ENCODE measurements at places on chromosomes 12 and 14. TPM values are rescaled to one million over a fixed set of nuclear protein-coding genes. Genes with fewer than 3 reads are reported as not detected.

- H3K4me1 ChIP-seq = peaks cover 5% of the 10 kb centered on the region
- no peak for DNase-seq
- no peak overlapping the region for H3K4me3 ChIP-seq
- no peak overlapping the region for H3K27ac ChIP-seq
- H3K27me3 ChIP-seq = no peaks in the 10 kb centered on the region
- H3K36me3 ChIP-seq = peaks cover 27% of the 10 kb centered on the region
These were observed 15.3 kb downstream of the AREL1 start for GRCh38 chr14:74697543-74697942.

GRCh38 chr12:113231235-113232088 is 10.2 kb downstream of the TPCN1 start:
- no peak overlapping the region for H3K4me3 ChIP-seq
- H3K27me3 ChIP-seq = no peaks in the 10 kb centered on the region
- no peak for DNase-seq

- DNase-seq = peak; percentile 80
- peaks cover 62% of the 10 kb centered on the region for H3K4me1 ChIP-seq
- H3K27ac ChIP-seq = peak overlapping the region; percentile 95
- no peaks in the 10 kb centered on the region for H3K27me3 ChIP-seq
- peak overlapping the region; percentile 93 for H3K4me3 ChIP-seq
These were observed 1.8 kb downstream of the FBXL14 start for GRCh38 chr12:1592444-1593173.

Gene GPRC5D
- 1.6 TPM for total RNA-seq

DNA sequence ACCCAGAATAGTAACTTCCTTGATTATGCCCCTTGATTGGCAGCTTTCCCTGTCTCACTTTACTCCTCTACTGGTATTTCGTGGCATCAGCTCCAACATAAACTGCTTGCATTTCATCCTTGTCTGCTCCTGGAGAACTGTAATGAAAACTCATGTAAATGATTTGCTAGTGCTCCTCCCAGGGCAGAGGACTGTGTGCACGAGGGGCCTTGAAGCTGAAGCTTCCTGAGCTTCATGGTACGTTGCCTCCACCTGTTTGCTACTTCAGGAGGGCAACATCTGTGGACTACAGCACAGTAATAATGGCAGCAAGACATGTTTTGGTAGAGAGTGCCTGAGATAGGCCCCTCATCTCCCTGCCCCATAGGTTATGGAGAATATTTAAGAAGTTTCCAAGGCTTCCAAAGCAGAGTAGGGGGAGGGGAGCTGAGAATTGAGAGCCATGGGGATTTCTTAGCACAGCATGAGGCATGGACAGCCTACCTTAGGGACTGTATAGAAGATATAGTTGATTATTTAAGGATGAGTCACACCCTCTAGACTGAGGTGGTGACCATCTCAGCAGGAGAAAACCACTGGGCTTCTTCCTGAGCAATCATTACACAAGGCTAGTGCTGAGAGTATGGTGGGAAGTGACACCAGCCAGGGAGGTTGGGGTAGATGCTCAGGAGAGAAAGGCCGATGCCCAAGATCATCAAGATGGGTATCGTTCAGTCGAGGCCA is 29.5 kb downstream of the CCDC198 start:
- no peak overlapping the region for H3K27ac ChIP-seq
- H3K36me3 ChIP-seq = no peaks in the 10 kb centered on the region

Gene DEGS2
- total RNA-seq = 0.20 TPM

- H3K4me1 ChIP-seq = no peaks in the 10 kb centered on the region
- no peak overlapping the region for H3K4me3 ChIP-seq
- no peak for DNase-seq
These were observed 357.3 kb upstream of the MIS18BP1 start for GRCh38 chr14:45610318-45610717.

Gene SRRM4
- total RNA-seq = not detected

- no peaks in the 10 kb centered on the region for H3K27me3 ChIP-seq
- H3K27ac ChIP-seq = no peak overlapping the region
- no peak for DNase-seq
- no peaks in the 10 kb centered on the region for H3K4me1 ChIP-seq
- no peaks in the 10 kb centered on the region for H3K36me3 ChIP-seq
These were observed 253.4 kb downstream of the C12orf50 start for GRCh38 chr12:87775784-87776183.

Gene C12orf50
- not detected for total RNA-seq

DNA sequence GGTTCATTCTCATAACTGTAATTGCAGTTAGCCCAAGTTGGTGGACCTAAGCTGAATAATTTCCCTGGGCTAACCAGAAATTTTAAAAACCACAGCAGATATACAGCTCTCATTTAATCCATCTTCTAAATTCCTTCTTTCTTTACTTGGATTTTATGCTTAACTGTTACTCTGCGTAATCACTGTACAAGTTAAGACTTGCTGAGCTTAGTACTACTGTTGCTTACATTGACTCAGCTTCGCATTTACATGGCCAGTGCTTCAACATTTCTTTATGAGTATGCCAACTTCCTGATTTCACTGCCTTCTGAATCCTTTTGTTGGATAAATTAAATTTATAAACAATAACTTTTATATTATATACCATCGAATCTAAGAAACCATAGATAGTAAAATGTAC is 147.4 kb downstream of the SLC38A4 start:
- H3K4me3 ChIP-seq = no peak overlapping the region
- H3K27ac ChIP-seq = no peak overlapping the region
- DNase-seq = no peak
- H3K36me3 ChIP-seq = no peaks in the 10 kb centered on the region

Gene TPPP2
- total RNA-seq = not detected

Gene PPFIA2
- not detected for total RNA-seq

GRCh38 chr12:40827683-40828592 is 135.7 kb downstream of the CNTN1 start:
- no peaks in the 10 kb centered on the region for H3K4me1 ChIP-seq
- H3K27me3 ChIP-seq = no peaks in the 10 kb centered on the region
- no peak overlapping the region for H3K4me3 ChIP-seq
- no peaks in the 10 kb centered on the region for H3K36me3 ChIP-seq
- DNase-seq = no peak

Measured in activated CD4-positive, alpha-beta memory T cell treated with anti-CD3 and anti-CD28 coated beads, Interleukin-2, amount 10 ng/mL, durations not matched to agents 7 days and 5 days (primary cell).